HS-5 (cell line): ENCODE measurements at places on chromosomes 16 and 17.

DNA sequence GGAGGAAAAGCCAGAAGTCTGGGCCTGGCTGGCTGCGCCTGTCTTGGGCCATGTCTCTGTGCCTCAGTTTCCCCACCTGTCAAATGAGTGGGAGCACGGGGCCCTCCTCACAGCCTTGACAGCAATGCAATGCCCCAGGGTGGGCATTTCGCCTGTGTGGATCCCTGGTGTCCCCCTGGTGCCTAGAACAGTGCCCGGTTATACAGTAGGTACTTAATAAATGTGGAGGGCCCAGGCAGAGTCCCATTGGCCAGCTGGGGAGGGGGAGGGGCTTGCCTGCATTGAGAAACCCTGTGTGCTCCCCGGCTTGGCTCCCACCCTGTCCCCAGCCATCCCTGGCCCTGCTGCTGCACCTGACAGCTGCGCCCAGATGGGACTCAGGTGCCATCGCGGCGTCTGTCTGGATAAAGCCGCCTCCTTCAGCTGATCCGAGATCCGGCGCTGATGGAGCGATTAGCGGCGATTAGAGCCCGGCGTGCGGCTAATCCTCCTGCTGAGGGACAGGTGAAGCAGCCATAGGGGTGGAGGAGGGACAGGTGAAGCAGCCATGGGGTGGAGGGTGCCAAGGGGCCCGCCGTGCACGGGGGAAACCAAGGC lies 12.4 kb downstream of the ZFPM1 start:
- DNase-seq, result no peak

DNA sequence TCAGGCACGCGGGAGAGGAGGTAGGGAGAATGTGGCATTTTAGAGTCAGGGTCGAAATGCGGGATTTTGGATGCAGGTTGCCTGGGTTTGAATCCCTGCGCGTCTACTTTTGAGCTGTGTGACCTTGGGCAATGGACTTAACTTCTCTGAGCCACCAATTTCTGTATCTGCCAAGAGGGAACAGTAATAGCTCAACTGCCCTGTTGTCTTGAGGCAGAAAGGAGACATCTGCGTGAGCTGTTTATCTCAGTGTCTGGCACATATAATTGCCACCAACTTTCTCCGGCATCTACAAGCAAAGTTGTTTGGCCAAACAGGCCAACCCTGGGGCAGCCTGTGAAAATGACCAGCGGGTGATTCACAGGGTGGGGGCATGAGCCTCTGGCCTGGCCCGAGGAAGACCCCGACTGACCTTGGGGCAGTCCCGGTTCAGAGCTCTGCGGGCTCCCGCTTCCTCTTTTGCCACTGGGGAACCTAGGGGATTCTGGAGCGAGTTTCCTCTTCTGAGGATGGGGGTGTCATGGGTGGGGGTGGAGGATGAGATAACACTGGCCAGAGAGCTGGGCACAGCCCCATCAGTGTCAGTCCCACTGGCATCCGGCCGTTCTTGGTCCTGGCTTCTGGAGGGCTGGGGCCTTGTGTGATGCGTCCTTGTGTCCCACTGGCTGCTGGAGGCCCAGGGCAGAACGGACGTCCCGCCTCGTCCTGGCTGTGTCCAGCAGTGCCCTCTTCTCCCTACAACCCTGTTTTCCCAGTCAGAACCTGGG lies 1.3 kb downstream of the SNN start:
- DNase-seq, result no peak

- no peak for DNase-seq
These were observed 1.6 kb downstream of the VAT1L start for GRCh38 chr16:77790009-77790372.

- no peak for DNase-seq
These were observed 3.7 kb upstream of the CYBA start for GRCh38 chr16:88654363-88655052.

GRCh38 chr16:66832190-66832589 lies 1.4 kb upstream of the NAE1 start:
- no peak for DNase-seq

- DNase-seq, result no peak
These were observed at the start of gene TK2 for GRCh38 chr16:66549284-66550131. TSS of gene TK2 (minus strand) at chr16:66550122. CDS start at chr16:66550061, 61 bp downstream.

DNA sequence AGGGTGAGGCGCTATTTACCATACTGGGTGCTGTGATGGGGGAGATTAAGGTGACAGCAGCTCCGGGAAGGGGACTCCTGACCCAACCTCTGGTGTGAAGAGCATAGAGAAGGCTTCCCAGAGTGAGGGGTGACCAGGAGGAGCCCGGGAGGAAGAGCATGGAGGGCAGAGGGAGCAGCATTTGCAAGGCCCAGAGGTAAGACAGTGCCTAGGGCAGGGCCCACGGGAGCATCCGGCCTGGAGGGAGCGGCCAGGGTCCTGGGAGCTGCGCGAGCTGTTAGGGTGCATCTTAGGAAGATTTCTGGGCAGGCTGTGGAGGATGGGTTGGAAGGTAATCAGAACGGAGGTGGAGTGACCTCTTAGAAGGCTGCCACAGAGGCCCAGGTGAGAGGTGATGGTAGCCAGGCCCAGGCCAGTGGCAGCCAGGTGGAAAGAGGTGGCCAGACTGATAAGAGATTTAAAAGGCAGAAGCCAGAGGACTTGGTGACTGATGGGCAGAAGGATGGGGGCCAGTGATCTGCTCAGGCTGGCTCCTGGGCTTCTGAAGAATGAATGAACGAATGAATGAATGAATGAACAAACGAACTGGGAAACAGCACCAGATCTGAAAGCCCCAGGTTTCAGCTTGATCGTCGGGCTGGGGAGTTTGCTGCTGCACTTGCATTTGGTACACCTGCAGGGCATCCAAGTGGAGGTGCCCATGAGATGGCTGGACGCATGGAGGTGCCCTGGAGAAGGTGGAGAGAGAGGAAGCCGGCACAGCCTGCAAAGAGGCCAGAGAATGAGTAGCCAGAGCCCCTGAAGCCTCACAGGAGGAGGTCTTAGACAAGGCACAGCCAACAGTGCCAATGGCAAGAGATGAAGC lies 13.0 kb upstream of the TMEM92 start:
- DNase-seq, result no peak
